ENCODE measurements at places on chromosomes 6 and 20.

DNA sequence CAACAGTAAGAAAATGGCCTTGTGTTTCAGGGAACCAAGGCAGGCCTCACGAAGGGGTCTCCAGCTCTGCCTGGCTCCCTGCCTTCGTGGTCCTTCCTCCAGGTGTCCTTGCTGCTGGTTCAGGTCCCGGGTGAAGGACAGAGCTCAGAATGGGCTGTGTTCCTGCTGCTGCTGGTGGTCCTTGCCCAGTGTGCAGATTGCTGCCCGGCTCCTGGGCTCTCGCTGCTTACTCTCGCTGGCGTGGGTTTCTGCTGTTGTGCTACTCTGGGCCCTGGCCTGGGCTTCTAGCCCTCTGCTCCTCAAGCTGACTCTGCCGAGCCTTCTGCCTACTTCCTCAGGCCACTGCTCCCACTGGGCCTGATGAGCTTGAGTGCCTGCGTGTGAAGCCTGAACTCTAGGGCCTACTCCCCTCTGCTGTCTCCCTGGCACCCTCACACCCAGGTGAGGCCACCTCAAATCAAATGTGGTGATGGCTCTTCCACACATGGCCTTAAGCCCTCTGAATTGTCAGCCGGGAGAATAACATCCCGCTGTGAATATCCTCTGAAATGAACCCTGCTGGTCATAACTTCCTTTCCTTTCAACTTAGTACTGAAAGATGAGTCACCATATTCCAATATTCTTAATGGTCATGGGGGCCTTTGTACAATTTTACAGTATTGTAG is 171.6 kb downstream of the FOXC1 start:
- no peak for DNase-seq

DNA sequence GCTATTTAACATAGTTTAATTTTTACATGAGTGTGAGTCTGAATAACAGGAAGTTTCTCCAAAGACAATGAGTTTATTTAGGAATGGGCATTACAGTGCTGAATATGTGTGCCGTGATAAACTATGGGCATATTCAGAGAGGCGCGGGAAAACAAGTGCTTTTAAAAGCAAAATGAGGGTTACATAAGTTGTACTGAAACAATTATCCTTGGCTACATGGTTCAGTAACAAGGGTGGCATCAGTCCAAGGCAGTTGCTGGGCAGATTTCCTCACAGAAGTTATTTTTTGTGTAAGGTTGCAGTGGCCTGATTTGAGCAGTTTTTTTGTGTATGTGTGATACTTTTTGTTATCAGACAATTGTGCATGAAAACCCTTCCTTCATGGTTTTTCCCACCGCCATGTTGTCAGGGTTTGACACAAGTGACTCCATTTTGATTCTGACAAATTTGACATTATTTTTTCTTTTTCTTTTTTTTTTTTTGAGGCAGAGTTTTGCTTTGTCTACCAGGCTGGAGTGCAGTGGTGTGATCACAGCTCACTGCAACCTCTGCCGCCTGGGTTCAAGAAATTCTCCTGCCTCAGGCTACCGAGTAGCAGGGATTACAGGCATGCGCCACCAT is 22.3 kb upstream of the PXDC1 start:
- DNase-seq, result no peak

DNA sequence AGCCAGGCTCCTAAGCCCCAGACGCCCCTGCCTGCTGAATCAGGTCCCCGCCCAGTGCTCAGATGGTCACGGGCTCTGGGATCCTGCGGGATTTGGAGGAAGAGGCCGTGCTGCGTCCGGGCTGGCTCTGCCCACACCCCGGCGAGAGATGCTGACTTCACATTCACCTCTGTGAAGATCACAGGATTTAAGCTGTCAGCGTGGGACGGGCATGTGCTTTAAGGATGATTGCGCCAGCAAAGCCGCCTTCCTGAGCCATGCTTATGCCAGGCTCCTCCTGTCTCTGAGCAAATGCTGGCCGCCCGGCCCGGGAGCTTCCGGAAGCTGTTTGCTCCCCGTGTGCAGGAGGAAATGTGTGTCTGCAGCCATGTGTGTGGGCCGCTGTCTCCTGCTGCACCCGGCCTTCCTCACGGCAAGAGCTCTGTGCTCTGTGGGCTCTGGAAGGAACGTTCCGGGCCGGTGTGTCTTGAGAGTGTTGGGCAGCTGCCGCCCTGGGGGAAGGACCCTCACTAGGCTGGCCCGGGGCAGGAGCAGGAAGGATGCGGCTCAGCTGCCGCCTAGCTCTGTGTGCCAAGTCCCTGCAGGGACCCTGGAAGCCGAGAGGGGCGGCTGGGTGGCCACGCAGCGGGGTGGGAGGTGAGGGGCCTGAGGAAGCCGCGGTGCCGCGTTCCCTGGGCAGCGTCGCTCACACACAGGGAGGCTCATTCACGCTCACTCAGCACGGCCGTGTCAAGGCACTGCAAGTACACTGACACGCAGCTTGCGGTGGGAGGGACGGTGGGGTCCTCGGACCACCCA is 19.0 kb upstream of the BHLHE23 start:
- no peak for DNase-seq

- DNase-seq, result no peak
These were observed 457.3 kb downstream of the TBC1D32 start for GRCh38 chr6:120876931-120877330.

GRCh38 chr6:31399589-31400466 is 3.6 kb upstream of the MICA start:
- DNase-seq, result peak; percentile 19

DNA sequence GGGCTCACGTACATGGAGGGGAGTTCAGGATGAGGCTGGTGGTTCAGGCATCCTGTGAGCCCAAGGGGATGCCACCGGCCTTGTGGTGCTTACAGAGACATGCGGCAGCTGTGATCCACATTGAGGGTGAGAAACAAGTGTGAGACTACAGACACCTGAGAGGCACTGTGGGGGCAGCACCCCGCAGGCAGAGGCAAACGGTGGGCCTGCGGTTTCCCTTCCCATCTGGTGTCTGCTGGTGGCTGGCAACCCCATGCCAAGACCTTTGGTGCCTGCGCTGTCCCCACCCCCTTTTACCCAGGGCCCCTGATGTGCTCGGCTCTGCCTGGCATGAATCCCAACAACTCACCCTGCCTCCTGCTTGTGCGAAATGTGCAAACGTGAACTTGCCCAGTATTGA is 42.0 kb downstream of the ERMARD start:
- DNase-seq, result no peak

GRCh38 chr6:3290149-3290930 is 31.6 kb downstream of the PSMG4 start:
- no peak for DNase-seq

DNA sequence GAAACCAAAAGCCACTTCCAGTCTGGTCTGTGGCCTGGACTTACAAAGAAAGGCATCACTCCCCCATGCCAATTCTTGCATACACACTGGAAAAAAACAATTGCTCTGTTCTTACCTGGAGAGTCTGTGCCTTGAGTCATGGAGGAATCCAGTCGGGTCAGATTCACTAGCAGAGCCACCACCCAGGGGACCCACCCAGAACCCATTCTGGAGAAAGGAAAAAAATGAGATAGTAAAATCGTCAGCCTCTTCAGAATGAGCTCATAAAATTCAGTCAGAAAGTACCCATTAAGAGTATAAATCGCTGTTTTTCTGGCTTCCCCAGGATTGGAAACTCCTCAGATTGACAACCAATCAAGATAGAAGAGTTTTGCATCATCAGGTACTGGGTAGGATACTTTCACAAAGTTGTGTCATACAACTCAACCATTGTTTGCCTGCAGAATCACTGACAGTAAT is at the start of gene HLA-DOB:
Gene HLA-DOB, minus strand, starts transcription at position 257 of the 459 bp plus-strand sequence. Its CDS starts 51 bp downstream, at position 206.
- no peak for DNase-seq

- DNase-seq, result no peak
These were observed 121.8 kb downstream of the COL9A1 start for GRCh38 chr6:70180901-70181599.

DNA sequence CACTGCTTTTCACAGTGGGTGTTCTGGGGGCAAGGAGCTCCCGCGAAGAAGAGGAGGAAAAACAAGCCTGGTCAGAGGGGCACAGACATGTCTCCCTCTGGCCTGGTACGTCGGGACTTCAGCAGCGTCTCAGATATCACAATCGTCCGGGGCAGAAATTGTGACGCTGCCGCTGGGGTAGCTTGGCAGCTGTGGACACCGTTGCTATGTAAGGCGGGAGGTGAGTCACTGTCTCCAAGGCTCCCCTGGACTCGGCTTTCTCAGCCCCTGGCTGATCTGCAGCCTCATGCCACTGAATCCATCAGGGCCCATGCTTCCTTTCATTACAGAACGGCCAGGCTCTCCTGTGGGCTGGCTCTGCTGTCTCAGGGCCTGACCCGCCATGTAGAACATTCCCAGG is 98.7 kb downstream of the SULF2 start:
- DNase-seq, result no peak

GRCh38 chr6:90739339-90739738 is 152.5 kb upstream of the MAP3K7 start:
- DNase-seq, result no peak

Measured in activated gamma-delta T cell treated with anti-CD3 and anti-CD28 coated beads, Interleukin-2, amount 50 U/mL, for 16 hours (primary cell).